ENCODE measurements at places on chromosomes 16 and 17.

GRCh38 chr17:35051183-35051578 lies 12.3 kb downstream of the RFFL start:
- no peaks in the 10 kb centered on the region for H3K36me3 ChIP-seq
- DNase-seq: no peak
- H3K4me3 ChIP-seq: no peak overlapping the region
- H3K27me3 ChIP-seq: no peaks in the 10 kb centered on the region
- H3K27ac ChIP-seq: no peak overlapping the region
- no peaks in the 10 kb centered on the region for H3K4me1 ChIP-seq

- H3K27ac ChIP-seq: no peak overlapping the region
- no peak overlapping the region for H3K4me3 ChIP-seq
- no peak for DNase-seq
- H3K4me1 ChIP-seq: no peaks in the 10 kb centered on the region
- H3K36me3 ChIP-seq: no peaks in the 10 kb centered on the region
These were observed 43.2 kb downstream of the TMEM11 start for GRCh38 chr17:21170809-21171208.

- H3K4me1 ChIP-seq: no peaks in the 10 kb centered on the region
- H3K27me3 ChIP-seq: no peaks in the 10 kb centered on the region
- DNase-seq: no peak
These were observed 112.2 kb downstream of the VPS53 start for GRCh38 chr17:602436-602835.

GRCh38 chr16:12132290-12132689 lies 155.8 kb downstream of the SNX29 start:
- no peaks in the 10 kb centered on the region for H3K36me3 ChIP-seq
- H3K4me3 ChIP-seq: no peak overlapping the region
- H3K27ac ChIP-seq: no peak overlapping the region
- DNase-seq: no peak
- H3K27me3 ChIP-seq: no peaks in the 10 kb centered on the region
- no peaks in the 10 kb centered on the region for H3K4me1 ChIP-seq

- H3K27ac ChIP-seq: no peak overlapping the region
- H3K4me1 ChIP-seq: no peaks in the 10 kb centered on the region
These were observed 65.2 kb upstream of the ENDOV start for GRCh38 chr17:80349751-80350150.

GRCh38 chr17:44832805-44833204 lies 2.7 kb upstream of the GJC1 start:
- no peak overlapping the region for H3K4me3 ChIP-seq

- no peak for DNase-seq
- H3K4me3 ChIP-seq: no peak overlapping the region
- no peaks in the 10 kb centered on the region for H3K27me3 ChIP-seq
- no peaks in the 10 kb centered on the region for H3K36me3 ChIP-seq
These were observed 208.7 kb downstream of the MAP2K4 start for GRCh38 chr17:12229335-12229734.

DNA sequence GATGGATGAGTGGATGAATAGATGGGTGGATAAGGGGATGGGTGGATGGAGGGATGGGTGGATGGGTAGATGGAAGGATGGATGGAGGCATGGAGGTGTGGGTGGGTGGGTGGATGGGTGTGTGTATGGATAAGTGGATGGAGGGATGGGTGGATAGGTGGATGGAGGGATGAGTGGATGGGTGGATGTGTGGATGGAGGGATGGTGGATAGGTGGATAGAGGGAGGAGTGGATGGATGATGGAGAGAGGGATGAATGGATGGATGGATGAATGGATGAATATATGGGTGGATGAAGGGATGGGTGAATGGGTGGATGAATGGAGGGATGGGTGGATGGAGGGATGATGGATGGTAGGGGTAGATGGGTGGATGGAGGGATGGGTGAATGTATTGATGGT lies 27.5 kb upstream of the NPTX1 start:
- H3K27ac ChIP-seq: no peak overlapping the region
- DNase-seq: no peak
- no peaks in the 10 kb centered on the region for H3K27me3 ChIP-seq
- H3K36me3 ChIP-seq: no peaks in the 10 kb centered on the region
- H3K4me1 ChIP-seq: no peaks in the 10 kb centered on the region
- H3K4me3 ChIP-seq: no peak overlapping the region

DNA sequence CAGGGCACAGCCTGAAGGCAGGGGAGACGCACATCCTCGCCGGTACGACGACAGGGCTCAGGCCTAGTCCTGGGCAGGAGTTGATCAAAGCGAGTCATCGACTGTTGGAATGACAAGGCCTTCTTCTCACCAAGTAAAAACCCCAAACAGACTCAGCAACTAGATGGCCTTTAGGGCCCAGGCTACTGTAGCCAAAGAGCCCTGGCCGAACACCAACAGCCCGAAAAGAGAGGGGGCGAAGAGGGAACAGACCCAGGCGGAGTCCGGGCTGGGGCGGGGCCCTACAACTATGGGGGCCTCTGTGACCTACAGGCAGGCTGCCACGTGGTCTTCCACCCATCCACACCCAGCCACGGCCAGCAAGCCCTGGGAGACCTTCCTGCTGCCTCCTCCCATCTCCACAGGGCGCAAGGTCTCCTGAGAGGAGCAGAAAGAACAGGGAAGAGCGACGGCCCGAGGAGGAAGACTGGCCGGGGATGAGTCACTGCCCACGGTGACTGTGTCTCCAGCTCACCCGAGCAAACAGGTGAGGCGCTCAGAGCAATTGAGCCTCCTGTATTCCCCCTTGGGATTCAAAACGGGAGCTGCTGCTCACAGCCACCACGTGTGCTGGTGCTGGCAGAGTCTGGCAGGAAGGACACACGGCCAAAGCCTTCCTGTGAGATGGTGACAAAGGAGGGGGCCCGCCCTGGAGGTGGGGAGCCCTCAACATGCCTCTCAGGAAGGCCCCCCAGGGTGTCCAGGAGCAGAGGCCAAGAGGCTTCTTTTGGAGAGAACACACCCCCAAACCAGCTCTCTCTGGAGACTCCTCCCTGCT lies 17.7 kb downstream of the SLC16A3 start:
- no peaks in the 10 kb centered on the region for H3K4me1 ChIP-seq
- no peaks in the 10 kb centered on the region for H3K27me3 ChIP-seq
- H3K27ac ChIP-seq: no peak overlapping the region
- no peak overlapping the region for H3K4me3 ChIP-seq

GRCh38 chr16:85767531-85767930 lies 16.6 kb upstream of the C16orf74 start:
- no peak for DNase-seq
- H3K4me1 ChIP-seq: peaks cover 7% of the 10 kb centered on the region
- no peaks in the 10 kb centered on the region for H3K27me3 ChIP-seq
- H3K36me3 ChIP-seq: no peaks in the 10 kb centered on the region
- H3K4me3 ChIP-seq: no peak overlapping the region

GRCh38 chr17:12358477-12358876 lies 307.2 kb upstream of the MYOCD start:
- no peak for DNase-seq
- no peaks in the 10 kb centered on the region for H3K27me3 ChIP-seq
- no peaks in the 10 kb centered on the region for H3K36me3 ChIP-seq

GRCh38 chr17:867896-868489 lies 85.8 kb downstream of the MRM3 start:
- no peaks in the 10 kb centered on the region for H3K4me1 ChIP-seq
- 0 out of 2 replicates have a peak, but pooled peaks cover 3% of the 10 kb centered on the region for H3K36me3 ChIP-seq
- no peak overlapping the region for H3K4me3 ChIP-seq
- H3K27ac ChIP-seq: no peak overlapping the region
- DNase-seq: no peak
- H3K27me3 ChIP-seq: no peaks in the 10 kb centered on the region

DNA sequence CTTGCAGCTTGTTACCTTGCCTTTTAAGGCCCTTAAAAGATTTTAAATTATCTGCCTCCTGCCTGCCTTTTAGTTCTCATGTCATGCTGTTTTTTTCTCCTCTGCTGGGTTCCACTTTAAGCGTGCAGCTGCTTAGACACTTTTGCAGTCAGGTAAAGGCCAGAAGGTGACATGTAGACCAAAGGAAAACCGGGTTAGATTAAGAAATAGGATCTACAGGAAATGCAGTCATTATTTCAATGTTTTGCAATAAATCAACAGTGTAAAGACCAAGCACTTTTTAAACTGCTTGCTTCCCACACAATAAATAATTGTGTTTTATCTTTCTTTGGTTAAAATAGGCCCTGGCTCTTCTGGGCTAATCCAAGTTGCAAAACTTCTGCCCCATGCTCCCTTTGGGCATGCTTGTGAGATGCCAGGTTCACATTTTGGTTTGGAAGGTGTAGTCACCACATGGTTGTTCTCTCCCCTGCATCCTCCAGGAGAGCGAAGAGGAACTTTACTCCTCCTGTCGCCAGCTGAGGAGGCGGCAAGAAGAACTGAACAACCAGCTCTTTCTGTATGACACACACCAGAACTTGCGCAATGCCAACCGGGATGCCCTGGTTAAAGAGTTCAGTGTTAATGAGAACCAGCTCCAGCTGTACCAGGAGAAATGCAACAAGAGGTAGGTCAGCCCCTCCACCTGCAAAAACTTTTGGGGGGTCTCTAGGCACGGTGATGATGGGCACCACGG lies 54.9 kb downstream of the SDR42E1 start:
- H3K27ac ChIP-seq: no peak overlapping the region
- H3K27me3 ChIP-seq: no peaks in the 10 kb centered on the region
- H3K4me1 ChIP-seq: no peaks in the 10 kb centered on the region
- no peaks in the 10 kb centered on the region for H3K36me3 ChIP-seq
- no peak for DNase-seq

- H3K4me3 ChIP-seq: no peak overlapping the region
- no peaks in the 10 kb centered on the region for H3K27me3 ChIP-seq
- no peak for DNase-seq
These were observed 3.3 kb downstream of the CD2BP2 start for GRCh38 chr16:30351586-30352419.

DNA sequence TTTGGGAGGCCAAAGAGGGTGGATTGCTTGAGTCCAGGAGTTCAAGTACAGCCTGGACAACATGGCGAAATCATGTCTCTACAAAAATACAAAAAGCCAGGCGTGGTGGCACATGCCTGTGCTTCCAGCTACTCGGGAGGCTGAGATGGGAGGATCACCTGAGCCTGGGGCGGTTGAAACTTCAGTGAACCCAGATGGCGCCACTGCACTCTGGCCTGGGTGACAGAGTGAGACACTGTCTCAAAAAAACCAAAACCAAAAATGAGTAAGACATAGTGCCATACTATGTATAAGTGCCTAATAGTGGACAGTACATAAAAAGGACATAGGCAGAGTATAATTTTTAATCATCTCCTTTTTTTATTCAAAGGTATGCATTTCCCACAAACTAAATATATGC lies 4.0 kb downstream of the CTC1 start:
- no peak overlapping the region for H3K4me3 ChIP-seq
- no peaks in the 10 kb centered on the region for H3K4me1 ChIP-seq
- no peaks in the 10 kb centered on the region for H3K27me3 ChIP-seq
- DNase-seq: no peak
- no peaks in the 10 kb centered on the region for H3K36me3 ChIP-seq

DNA sequence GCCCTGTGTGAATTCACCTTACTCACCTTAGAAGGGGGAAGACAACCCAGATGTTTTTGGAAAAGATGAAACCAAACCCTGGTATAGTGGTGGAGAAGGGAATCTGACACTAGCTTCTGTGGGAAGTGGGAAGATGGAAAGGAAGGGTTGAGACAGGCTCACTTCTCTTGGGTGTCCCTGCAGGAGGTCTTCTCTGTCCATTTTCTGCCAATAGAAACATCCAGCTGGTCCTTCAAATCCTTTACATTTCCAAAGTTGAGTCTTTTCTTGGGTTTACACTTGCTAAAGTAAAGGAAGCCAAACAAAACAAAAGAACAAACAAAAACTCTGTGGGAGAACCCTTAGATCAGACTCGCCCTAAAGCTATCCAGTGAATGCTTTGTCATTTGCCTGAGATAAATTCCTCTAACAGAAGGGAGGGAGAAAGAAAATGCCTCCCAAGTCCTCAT lies 10.2 kb downstream of the HOXB1 start:
- no peak for DNase-seq
- no peak overlapping the region for H3K27ac ChIP-seq
- H3K4me1 ChIP-seq: peaks cover 9% of the 10 kb centered on the region
- H3K27me3 ChIP-seq: peaks cover 20% of the 10 kb centered on the region

DNA sequence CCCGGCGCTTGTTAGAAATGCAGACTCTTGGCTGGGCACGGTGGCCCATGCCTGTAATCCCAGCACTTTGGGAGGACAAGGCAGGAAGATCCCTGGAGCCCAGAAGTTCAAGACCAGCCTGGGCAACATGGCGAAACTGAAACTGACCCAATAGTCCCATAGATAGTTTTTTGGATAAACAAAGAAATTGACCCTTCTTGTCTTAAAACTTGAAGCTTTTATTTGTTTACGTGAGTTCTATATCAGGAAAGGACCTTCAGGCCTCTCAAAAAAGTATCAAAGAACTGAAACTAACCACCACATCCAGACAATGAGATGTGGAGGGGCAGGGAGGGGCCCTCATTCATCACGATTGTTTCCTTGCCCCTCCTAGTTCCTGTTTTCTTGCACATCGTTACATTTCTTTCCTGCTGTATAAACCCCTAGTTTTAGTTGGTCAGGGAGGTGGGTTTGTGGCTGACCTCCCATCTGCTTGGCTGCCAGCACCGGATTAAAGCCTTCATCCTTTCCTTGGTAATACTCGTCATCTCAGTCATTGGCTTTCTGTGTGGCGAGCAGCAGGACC lies 29.9 kb upstream of the PRM1 start:
- no peaks in the 10 kb centered on the region for H3K36me3 ChIP-seq
- H3K27me3 ChIP-seq: no peaks in the 10 kb centered on the region

DNA sequence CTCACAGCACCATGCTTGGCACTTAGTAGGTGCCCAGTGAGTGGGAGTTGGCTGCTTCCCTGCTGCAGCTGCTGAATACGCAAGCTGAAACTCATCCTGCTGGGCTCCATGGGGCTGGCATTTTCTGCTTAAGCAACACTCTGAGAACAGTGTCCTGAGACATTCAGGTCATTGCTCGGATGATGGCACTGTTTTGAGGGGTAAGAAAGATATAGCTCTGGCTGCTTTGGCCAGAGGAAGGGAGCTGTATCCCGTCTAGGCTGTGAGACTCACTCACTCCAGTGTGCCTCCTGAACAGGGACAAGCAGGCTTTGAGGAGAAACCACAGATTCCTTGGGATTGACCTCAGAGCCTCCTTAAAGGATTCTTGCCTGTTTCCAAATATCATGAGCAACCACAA lies 120.5 kb downstream of the CLEC16A start:
- H3K4me3 ChIP-seq: no peak overlapping the region
- DNase-seq: no peak
- H3K4me1 ChIP-seq: no peaks in the 10 kb centered on the region
- H3K27me3 ChIP-seq: no peaks in the 10 kb centered on the region
- H3K36me3 ChIP-seq: no peaks in the 10 kb centered on the region

GRCh38 chr16:15041271-15042004 lies 14.4 kb downstream of the NTAN1 start:
- peaks cover 17% of the 10 kb centered on the region for H3K36me3 ChIP-seq
- no peaks in the 10 kb centered on the region for H3K4me1 ChIP-seq
- H3K27me3 ChIP-seq: no peaks in the 10 kb centered on the region
- H3K27ac ChIP-seq: no peak overlapping the region
- DNase-seq: no peak

DNA sequence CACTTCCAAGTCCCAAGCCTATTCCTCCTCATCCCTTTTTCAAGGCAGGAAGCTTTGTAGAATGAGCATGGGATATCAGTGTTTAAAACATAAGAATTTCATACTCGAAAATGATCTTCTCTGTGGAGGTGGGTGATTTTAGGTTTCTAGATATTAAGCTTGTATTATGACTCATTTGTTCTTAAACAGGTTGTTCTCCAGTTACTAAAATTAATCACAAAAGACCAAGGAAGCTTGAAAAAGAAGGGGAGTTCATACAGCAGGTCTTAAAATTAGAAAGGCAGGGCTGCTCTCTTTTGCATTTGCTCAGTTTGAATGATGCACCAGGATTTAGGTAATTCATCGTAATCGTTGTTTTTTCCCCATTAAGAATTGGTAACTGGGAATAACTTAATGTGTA lies 208.7 kb downstream of the PRKCA start:
- no peaks in the 10 kb centered on the region for H3K36me3 ChIP-seq
- DNase-seq: no peak
- no peak overlapping the region for H3K27ac ChIP-seq
- H3K4me3 ChIP-seq: no peak overlapping the region
- no peaks in the 10 kb centered on the region for H3K4me1 ChIP-seq
